ENCODE measurements at places on chromosomes 6 and 20.

- no peak for DNase-seq
Observed at GRCh38 chr6:52546192-52546591, 30.7 kb downstream of the TRAM2 start.

- DNase-seq: no peak
Observed at GRCh38 chr6:88455317-88455716, 289.2 kb upstream of the CNR1 start.

- DNase-seq: no peak
Observed at GRCh38 chr6:160055378-160055777, 66.2 kb upstream of the SLC22A1 start.

DNA sequence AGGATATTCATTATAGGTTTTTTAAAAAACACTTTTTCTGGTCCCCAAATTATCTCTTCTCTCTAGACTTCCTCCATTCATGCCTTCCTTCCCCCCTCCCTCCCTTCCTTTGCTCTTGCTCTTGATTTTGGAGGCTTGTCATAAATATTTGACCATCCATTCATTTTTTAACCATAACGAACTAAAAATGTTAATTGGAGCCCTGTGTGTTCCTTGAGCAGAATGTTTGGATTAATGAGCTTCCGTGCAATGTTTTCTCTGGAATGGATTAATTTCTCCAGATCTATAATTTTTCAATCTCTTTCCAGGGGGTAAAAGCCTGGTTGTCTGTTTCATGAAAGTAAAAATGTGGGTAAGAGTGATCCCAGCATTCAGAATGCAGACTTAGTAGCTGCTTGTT is 155.5 kb downstream of the ESR1 start:
- DNase-seq: no peak

DNA sequence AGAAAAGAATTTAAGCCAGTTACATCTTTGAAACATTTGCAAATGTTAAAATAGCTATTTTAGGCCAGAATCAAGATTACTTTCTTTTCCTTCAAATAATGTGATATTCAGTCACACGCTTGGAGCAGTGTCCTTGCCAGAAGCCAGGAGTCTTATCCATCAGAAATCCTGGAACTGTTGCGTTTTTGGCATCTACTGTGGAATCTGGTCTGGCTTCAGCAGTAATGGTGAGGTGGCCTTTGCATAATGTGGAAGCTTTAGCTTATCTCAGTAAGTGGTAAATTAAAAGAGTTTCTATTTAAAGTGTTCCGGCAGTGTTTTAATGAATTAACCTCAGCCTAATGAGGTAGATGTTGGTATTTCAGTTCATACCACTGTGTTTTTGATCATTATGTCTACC is 97.6 kb downstream of the FIG4 start:
- no peak for DNase-seq

DNA sequence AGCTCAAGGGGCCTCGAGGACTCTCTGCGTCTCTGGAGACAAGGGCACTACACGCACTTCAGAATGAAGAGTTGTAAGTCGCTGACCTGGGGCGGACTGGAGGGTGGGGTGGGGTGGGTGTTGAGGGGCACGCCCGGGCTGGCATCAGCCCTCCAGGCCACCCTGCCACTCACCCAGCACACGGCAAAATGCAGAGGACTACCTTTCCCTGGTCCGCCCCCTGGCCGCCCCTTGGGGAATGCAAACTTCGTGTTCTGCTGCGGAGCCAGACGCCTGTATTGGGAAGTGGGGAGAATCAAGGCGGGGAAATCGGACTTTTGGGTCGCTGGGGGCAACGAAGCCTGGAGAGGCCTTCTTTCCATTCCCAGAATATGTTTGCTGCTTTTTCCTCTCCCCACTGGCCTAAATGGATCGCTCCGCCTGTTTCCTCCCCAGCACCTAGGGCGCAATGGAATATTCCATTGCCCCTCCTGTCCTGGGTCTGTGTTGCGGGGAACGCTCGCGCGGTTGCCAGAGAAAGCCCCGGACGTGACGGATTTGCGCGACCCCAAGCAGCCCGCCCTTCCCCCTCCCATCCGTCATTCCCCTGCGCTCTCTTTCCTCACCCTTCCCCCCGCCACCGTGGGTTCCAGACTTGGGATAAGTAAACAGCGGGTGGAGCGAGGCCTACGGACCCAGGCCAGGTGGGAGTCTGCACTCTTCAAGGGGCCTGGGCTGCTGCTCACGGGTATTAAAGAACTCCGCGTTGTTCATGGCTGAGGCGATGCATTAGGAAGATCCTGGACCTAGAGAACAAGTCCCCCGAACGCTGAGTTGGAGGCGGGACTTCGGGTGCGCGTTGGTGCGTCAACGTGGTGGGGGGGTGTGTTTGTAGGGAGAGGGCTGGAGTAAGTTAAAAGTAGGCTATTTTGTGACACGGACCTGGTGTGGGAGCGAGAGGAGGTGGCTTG is at the start of gene PPT2:
Gene PPT2, plus strand, starts transcription at position 578 of the 950 bp plus-strand sequence. CDS start 454 bp downstream, outside the sequence.
- DNase-seq: peak; percentile 89

Measured in CD8-positive, alpha-beta T cell (primary cell).